ENCODE measurements at places on chromosomes 11 and 22.

DNA sequence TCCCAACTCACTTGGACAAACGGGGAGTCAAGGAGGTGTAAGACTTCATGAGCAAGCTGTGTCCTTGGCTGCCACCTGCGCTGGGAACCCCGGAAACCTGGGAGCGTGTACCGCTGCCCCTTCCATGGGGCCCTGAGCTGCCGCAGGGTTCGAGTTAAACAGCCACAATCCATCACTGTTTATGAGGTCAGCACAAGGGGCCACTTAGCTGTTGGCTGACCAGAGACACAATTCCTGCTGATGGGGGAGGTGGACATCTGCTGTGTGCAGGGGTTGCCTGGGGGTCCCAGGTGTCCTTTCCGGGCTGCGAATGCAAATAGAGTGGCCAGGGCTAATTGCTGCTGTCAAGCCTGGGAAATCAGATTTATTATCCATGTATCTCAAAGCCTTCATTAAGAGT, 549.3 kb downstream of the BRD1 start:
- DNase-seq, result no peak

GRCh38 chr11:111019871-111020670, 225.5 kb upstream of the POU2AF2 start:
- peak; percentile 57 for DNase-seq

GRCh38 chr11:95301474-95301873, 70.5 kb upstream of the SESN3 start:
- peak; percentile 68 for DNase-seq

GRCh38 chr11:132126973-132127899, 756.8 kb downstream of the NTM start:
- peak; percentile 98 for DNase-seq

DNA sequence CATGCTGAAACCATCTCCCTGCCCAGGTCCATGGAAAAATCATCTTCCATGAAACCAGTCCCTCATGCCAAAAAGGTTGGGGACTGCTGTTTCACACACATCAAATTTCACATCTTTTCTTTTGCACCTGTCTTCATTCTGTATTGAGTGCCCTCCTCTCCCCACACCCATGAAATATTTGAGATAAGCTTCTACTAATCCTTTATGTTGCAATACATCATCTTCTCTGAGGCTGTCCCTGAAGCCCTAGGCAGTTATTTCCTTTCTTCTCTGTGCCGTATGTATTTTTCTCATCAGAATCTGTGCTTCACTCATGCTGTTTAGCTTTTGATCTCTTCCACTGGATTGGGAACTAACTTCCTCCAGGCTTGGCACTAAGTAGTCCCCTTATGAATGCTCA, 40.0 kb upstream of the RRM1 start:
- DNase-seq, result no peak

DNA sequence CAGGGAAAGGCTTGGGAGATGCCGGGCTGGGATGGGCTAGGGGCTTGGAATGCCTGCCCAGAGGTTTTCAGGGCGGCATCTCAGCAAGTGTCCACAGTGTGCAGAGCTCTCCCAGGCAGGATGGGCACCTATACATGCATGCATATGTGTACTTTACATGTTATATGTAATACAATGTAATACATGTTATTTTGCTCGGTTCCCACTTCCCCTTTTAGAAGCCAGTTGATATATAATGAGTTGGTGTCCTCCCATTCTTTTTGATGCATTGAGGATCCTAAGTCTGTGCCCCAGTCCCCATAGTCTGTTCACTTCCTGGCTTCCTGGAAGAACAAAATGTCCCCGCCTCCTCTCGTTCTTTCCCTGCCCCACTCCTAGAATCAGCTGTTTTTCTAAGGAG, 20.1 kb upstream of the EIF3D start:
- no peak for DNase-seq

GRCh38 chr11:5317292-5317691, 6.8 kb downstream of the OR51B2 start:
- DNase-seq, result no peak

DNA sequence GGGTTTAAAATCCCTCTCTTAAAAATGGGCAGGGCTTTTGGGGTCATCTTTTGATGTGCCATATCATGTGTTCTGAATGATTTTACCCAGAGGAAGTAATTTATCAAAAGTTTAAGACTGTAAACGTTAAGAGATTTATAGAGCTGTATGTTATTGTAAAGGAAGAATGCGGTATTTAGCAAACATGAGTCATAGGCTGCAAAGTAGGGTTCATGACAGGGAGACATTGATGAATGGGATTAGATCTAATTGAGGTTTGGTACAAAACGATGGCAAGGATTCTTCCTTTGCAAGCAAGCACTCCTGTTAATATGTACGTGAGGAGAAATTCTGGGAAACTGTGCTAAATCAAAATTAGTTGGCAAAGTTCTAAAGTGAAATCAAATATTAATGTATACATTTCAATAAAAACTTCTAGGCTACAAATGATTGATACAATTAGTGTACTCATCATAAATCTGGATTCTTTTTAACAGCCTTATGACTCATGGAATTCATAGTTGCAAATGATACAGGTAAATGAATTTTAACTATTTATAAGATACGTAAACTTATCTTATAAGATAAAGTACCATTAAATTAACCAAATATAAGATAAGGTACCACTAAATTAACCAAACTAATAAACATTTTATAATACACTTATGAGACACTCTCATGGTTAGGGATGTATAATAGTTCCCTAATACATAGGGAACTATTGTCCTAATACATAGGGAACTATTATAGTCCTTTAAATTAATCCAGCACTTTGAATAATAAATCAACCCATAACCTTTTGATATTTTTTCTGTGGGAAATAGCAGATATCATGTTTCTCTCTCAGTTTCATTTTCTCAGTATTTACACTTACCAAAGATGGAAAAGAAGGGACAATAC, 58.4 kb downstream of the KIF18A start:
- DNase-seq, result peak; percentile 14

- DNase-seq, result no peak
These were observed 15.6 kb downstream of the CABIN1 start for GRCh38 chr22:24026733-24027132.

DNA sequence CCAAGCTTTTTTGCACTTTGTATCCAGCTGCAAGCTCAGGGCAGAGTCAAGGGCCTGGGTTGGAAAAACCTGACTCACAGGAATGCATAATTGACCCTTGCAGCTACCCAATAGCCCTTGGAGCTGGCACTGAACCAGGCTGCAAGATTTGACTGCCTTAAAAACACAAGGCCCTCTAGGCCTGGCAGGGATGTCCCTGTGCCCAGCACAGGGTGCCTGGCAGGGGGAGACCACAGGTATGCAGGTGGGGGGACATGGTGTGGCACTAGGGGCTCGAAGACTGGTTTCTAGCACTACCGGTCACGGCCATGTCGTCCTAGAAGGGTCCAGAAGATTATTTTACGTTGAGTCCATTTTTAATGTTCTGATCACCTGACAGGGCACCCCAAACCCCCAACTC, 30.2 kb downstream of the SBF1 start:
- DNase-seq, result peak; percentile 78

- peak; percentile 75 for DNase-seq
These were observed 12.6 kb downstream of the CHST1 start for GRCh38 chr11:45652781-45653180.

- no peak for DNase-seq
These were observed 54.2 kb downstream of the OTOG start for GRCh38 chr11:17601256-17601671.
